ENCODE measurements at places on chromosomes 1 and 21.

DNA sequence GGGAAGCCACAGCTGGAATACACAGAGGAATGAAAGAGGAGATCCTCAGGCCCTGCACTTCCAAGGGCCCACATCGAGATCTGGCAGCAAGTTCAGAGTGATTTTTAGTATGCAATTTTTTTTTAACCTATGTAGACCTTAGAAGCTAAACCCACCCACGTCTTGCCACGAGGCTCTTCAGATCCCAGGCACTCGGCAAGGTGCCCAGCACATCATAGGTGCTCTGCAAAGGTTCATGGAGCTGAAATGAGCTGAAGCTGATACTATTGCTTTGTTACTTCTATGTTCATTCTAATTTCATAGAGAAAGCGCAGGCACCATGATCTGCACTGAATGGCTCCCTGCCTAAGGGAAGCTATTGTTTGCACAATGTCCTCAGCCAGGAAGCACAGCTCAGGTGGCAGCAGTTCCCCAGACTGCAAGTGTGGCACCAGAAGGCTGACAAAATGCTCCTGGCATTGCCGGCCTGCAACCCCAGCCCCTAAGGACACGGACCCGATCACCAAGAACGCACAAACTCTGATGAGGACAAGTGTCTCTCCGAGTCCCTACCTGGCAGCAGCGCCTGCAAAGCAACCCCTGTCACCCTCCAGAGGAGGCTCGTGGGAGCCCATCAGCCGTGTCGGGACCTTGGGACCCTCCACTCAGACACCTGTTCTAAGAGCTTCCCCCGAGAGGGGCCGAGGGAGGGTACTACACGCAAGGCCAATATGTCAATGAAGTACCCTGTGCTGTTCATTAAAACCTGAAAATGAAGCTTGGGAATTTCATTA is 264.2 kb downstream of the NPHP4 start:
- no peaks in the 10 kb centered on the region for H3K4me1 ChIP-seq
- DNase-seq = no peak
- H3K36me3 ChIP-seq = no peaks in the 10 kb centered on the region
- no peak overlapping the region for H3K4me3 ChIP-seq
- no peak overlapping the region for H3K27ac ChIP-seq
- H3K27me3 ChIP-seq = peaks cover 7% of the 10 kb centered on the region

- DNase-seq = no peak
- H3K36me3 ChIP-seq = no peaks in the 10 kb centered on the region
- H3K4me3 ChIP-seq = no peak overlapping the region
- no peaks in the 10 kb centered on the region for H3K4me1 ChIP-seq
These were observed 1.3 kb downstream of the CADM3 start for GRCh38 chr1:159172614-159173291.

DNA sequence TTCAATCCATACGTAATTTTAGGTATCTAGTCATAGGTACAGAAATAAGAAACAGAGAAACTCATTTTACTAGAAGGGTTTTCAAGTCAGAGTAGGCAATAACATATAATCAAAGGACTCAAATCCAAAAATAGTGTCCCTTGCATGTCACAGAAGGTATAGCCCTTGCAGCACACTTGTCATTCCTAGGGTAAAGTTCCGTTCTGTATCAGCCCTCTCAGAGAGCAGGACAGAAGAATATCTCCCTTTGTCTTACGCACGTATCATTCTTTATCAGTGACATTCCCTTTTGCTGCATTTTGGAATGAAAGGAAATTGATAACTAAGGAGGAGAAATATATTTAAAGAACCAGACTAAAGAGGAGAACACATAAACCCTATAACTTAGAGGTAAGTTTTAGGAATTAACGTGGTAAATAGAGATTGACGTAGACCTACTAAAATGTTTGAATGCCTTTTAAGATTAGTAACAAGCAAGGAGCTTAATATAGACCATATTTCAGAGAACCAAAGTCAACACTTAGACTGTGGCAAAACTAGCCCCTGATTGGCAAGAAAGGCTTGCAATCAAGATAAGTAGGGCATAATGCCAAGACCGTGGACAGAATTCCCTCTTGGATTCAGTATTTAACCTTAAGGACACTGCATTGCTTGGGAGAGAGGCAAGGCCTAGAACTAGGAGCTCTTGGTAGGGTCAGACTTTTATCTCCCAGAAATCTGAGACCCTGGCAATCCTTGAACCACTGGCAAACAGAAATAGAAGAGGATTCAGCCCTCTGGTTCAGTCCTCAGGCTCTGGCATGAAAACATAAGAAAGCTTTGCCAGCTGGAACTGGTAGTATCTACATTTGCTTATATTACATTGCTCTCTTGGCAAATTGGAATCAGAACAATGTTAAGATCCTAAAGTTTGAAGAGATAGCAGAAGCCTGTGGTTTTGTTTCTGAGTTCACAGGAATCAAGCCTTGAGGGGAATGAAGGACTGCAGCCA is 232.1 kb downstream of the ASTN1 start:
- no peaks in the 10 kb centered on the region for H3K27me3 ChIP-seq
- no peaks in the 10 kb centered on the region for H3K4me1 ChIP-seq
- no peaks in the 10 kb centered on the region for H3K36me3 ChIP-seq
- H3K27ac ChIP-seq = no peak overlapping the region

DNA sequence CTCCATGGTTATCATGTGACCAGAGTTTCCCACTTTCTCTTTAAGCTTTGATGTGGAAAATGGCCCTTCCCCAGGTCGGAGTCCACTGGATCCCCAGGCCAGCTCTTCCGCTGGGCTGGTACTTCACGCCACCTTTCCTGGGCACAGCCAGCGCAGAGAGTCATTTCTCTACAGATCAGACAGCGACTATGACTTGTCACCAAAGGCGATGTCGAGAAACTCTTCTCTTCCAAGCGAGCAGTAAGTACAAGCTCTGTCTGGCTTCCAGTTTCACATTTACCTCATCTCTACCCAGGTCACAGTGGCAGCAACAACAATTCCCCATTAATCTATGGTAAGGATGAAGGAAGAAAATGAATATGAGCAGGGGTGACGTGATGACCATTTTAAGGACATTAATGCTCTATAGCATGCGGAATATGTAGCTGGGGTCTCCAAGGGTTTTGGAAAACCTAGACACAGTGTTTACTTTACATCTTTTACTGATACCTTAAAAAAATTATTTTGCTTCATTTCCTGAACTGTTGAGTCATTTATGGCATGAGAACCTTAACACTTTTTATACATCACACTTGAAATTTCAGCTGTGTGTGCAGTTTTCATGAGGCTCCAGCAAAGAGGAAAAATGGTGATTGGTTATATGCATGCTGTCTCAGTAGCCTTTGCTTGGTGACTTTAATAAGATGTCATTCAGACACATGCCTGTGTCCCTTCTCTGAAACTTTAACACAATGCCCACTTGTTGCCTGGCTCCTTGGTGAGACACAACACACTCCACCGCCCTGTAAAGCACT is 286.3 kb upstream of the SGIP1 start:
- H3K27me3 ChIP-seq = peaks cover 4% of the 10 kb centered on the region
- no peak for DNase-seq
- H3K4me3 ChIP-seq = no peak overlapping the region

DNA sequence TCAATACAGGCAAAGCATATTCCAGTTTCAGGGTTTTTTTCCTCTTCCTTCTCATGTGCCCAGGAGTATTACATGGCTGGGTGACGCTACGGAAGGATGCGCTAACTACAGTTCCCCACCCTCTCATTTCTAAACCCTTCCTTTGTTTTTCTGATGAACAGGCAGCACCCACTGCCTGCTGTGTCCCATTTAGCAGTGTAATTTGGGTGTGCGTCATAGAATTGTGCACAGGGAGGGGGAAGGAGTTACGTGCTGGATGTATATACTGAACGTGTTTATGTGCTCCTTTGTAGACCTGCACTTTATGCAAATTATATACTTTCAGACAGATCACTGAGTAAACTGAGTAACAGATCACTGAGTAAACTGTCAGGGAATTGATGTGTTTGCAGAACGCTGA is 44.5 kb downstream of the ELAPOR1 start:
- no peaks in the 10 kb centered on the region for H3K36me3 ChIP-seq
- no peak for DNase-seq
- H3K27me3 ChIP-seq = no peaks in the 10 kb centered on the region
- H3K4me1 ChIP-seq = peaks cover 10% of the 10 kb centered on the region
- no peak overlapping the region for H3K4me3 ChIP-seq

DNA sequence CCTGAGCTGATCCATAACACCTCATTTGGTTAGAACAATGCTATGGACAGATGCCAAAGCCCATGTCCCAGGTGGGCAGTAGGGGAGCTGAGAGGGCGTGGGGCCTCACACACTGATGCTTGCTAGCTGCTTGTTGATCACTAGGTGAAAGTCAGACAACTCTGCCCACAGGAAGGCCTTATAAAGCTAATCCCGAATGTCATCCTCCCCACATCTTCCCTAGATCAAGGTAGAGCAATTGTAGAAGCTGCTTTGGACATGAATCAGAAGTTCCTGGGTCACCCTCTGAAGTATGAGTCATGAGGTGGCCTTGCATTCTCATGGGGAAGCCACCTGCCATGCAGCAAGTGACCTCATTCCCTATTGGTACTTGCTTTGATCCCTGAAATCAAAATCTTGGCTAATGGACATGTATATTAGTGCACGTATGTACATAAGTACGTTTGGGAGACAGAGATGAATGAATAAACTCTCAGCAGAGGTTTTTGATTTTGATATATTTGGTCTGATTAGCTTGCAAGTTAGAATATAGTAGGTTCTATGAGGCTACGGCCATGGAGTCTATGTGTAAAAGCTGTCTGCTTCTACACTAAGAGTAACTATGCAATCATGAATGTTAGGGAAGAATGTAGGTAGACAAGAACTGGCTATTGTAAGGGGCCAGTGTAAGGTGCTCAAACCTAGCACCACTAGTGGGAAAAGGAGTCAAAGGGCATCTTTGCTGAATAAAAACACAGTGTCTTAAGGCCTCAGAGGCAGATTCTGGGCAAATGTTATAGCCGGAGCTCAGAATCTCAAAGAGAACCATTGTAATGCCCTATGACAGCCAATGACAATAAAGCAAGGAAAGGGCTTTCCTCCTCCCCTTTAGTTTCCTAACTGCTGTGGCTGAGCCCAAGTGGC is 52.6 kb downstream of the ABCA4 start:
- H3K27ac ChIP-seq = peak overlapping the region; percentile 40
- no peak for DNase-seq
- no peaks in the 10 kb centered on the region for H3K36me3 ChIP-seq
- H3K4me1 ChIP-seq = peaks cover 36% of the 10 kb centered on the region
- no peaks in the 10 kb centered on the region for H3K27me3 ChIP-seq
- H3K4me3 ChIP-seq = no peak overlapping the region

DNA sequence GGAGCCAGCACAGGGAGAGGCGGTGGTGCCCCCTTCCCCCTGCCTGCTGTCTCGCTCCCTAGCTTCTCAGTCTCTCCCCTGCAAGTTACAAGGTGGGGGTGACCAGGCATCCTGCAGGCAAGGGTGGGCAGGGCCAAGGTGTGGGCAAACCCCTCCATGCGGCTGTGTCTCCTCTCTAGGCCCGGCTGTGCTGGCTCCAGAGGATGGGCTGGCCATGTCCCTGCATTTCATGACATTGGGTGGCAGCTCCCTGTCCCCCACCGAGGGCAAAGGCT is 14.6 kb downstream of the NTRK1 start:
- H3K27me3 ChIP-seq = peaks cover 19% of the 10 kb centered on the region
- H3K4me1 ChIP-seq = no peaks in the 10 kb centered on the region
- DNase-seq = no peak
- H3K27ac ChIP-seq = no peak overlapping the region
- no peaks in the 10 kb centered on the region for H3K36me3 ChIP-seq

- DNase-seq = no peak
- H3K4me1 ChIP-seq = no peaks in the 10 kb centered on the region
- no peaks in the 10 kb centered on the region for H3K27me3 ChIP-seq
- H3K36me3 ChIP-seq = no peaks in the 10 kb centered on the region
- H3K27ac ChIP-seq = no peak overlapping the region
- no peak overlapping the region for H3K4me3 ChIP-seq
These were observed 200.0 kb downstream of the MATN1 start for GRCh38 chr1:30523055-30524020.

- no peaks in the 10 kb centered on the region for H3K27me3 ChIP-seq
- H3K4me3 ChIP-seq = no peak overlapping the region
- DNase-seq = no peak
- H3K27ac ChIP-seq = no peak overlapping the region
These were observed 781 bp downstream of the PROX1 start for GRCh38 chr1:213988507-213989001.

DNA sequence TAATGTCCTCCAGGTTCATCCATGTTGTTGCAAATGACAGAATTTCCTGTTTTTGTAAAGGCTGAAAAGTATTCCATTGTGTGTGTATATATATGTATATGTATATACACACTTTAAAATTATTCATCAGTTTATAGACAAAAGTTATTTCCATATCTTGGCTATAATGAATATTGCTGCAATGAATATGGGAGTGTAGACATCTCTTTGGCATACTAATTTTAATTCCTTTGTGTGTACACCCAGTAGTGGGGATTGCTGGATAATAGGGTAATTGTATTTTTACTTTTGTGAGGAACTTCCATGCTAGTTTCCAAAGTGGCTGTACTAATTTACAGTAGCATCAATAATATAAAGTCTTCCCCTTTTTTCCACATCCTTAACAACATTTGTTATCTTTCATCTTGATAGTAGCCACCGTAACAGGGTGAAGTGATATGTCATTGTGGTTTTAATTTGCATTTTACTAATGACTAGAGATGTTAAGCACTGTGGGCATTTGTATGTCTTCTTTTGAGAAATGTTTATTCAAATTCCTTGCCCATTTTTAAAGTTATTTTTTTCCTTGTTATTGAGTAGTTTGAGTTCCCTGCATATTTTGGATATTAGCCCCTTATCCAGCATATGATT is 243.0 kb downstream of the PDE4B start:
- H3K4me1 ChIP-seq = no peaks in the 10 kb centered on the region
- no peak for DNase-seq
- no peaks in the 10 kb centered on the region for H3K36me3 ChIP-seq
- no peak overlapping the region for H3K4me3 ChIP-seq
- no peaks in the 10 kb centered on the region for H3K27me3 ChIP-seq
- H3K27ac ChIP-seq = no peak overlapping the region

DNA sequence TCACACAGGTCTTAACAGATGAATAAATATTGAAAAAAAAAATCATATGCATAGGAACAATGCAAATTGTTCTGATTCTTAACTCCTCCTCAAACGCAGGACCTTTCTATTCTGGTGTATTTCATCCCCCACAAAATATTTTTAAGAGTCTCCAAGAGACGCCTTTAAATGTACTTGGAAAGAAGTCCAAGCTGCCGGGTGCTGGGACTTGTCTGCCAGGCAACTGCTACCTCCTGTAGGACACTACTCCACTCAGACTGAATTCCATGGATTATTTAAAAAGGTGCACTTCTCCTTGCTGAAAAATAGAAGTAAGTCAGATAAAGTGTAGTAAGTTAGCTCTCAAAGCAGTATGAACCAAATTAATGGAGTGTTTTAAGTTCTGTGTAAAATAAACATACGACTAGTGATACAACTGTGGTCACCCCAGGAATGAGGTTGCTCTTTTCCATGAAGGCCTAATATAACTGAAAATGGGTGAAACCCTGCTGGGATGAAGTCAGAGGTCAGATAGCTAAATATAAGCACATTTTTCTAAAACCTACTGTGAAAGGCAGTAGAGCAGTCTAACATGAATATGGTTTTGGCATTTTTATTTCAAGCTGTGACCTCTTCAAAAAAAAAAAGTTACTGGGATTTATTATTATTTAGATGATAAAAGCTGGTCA is 189.2 kb upstream of the PBX1 start:
- H3K4me3 ChIP-seq = no peak overlapping the region
- H3K27ac ChIP-seq = no peak overlapping the region
- H3K4me1 ChIP-seq = no peaks in the 10 kb centered on the region
- DNase-seq = no peak
- H3K36me3 ChIP-seq = no peaks in the 10 kb centered on the region

- no peak overlapping the region for H3K27ac ChIP-seq
- no peak for DNase-seq
- H3K27me3 ChIP-seq = no peaks in the 10 kb centered on the region
- no peak overlapping the region for H3K4me3 ChIP-seq
These were observed 1.2 kb downstream of the SMIM1 start for GRCh38 chr1:3773572-3774275.

All from DND-41 (cell line).